ENCODE measurements at places on chromosomes 3 and 15.
A peak's percentile ranks its signal among the peaks of the same experiment; 100 is the strongest.

DNA sequence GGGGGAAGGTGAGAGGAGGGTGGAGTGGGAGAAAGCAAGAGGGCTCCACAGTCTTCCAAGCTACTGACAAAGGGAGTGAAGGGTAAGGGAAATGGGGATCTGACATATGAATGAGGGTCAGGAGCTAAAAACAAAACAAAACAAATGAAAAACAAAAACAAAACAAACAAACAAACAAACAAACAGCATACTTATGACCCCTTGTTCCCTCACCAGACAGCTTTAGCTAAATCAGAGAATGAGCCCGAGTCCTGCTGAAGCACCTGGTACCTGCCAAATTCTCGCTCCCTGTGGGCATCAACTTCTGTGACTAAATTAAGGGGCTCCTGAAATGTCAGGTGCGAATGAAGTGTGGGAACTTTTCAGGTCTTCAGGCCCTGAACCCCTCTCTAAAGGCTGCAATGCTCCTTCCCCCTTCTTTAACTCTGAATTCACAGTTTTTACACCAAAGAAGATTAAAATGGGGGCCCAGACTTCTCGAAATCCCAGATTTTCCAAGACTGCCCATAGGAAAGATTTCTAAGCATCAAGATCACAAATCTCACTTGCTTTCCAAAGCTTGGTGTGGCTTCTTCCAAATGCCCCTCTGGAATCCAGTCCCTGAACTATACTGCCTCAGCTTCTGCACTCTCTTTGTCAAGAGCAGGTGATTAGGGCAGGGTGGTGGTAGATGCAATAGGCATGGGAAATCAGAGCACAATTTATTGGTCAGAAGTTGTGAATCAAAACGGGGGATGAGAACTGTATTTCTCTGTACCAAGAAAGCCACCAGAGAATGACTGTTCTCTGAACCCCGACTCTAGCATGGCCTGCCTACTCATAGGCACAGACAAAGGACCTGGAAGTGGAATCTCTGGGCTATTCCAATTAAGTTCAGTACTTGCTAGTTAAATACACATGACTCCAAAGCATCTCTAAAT lies 40.9 kb downstream of the ZIC4 start:
- no peak for DNase-seq

DNA sequence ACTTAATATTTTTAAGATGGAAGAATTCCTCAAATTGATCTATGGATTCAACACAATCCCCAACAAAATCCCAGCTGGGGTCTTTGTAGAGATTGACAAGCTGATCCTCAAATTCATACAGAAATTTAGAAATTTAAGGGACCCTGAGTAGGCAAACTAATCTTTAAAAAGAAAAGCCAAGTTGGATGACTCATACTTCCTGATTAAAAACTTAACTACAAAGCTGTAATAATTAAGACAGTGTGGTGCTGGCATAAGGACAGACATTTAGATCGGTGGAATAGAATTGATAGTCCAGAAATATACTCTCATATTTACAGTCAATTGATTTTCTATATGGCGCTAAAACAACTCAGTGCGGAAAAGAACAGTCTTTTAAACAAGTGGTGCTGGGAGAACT lies 11.6 kb downstream of the FAM162A start:
- DNase-seq = no peak

DNA sequence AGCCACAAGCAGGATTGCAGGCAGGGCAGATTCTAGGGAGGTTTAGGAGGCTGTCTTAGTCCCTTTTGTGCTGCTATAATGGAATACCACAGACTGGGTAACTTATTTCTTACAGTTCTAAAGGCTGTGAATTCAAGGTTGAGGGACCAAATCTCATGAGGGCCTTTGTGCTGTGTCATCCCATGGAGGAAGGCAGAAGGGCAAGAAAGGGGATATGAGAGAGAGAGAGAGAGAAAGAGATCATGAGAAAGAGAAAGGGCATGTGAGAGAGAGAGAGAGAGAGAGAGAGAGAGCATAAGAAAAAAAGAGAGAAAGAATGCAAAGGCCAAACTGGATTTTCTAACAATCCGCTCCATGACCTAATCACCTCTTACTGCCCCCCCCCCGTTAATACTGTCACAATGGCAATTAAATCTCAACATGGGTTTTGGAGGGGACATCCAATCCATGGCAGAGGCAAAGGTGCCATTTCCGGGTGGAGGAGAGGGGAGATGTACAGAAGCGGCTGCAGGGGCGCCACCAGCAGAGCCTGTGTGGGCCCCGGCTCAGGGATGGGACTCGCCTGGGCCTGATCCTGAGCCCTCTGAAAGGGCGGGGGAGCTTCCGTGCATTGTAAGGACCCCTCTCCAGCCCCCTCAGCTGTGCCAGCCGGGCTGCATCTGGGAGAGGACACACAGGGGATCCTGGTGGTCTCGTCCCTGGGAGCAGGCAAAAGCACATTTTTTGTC lies 20.5 kb downstream of the MRPS11 start:
- DNase-seq = no peak

DNA sequence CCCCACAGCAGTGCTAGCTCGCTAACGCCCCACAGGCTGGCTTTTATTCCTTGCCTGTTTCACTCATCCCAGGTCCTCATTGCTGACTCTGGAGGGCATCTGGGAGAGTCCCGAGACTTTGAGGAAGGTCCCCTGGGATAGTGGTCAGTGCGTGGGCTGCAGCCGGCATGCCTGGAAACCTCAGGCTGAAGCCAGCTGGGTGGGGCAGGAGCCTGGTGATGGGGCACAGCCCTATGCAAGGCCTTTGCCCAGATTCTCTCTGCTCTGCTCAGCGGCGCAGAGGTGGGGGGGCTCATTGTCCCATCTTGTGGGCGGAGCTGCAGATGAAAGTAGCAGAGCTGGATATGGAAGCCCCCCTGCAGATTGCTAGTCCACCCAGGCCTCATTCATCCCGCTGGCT lies 55.7 kb upstream of the SMAD6 start:
- no peak for DNase-seq

DNA sequence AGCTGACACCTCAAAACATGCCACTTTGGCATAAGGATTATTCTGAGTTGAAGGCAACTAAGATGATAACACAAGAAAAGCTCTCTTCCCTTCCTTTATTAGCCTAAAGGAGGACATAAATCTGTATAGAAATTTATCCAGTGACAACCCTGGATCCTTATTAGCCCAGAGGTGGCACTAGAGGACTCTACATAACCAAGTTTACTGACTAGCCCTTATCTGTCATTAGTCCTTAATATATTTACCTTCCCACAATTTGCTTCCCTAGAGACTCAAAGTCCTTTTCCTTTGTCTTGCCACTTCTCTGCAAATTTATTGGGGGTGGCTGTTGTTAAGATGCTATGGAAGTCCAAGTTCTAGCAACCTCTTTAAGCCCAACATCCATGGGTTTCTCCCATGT lies 26.7 kb downstream of the CEP70 start:
- DNase-seq = no peak

GRCh38 chr3:169812332-169813235 lies at the start of the genes LRRC34 and LRRIQ4:
Gene LRRC34 (minus strand): TSS chr3:169812904. CDS start chr3:169812548, 356 bp downstream.
Gene LRRIQ4 (plus strand): TSS chr3:169812870. CDS start chr3:169821922, 9,052 bp downstream.
- DNase-seq = peak; percentile 63

GRCh38 chr3:140273542-140274195 lies 338.7 kb downstream of the CLSTN2 start:
- no peak for DNase-seq

- no peak for DNase-seq
Observed at GRCh38 chr15:73839699-73840377, 33.5 kb upstream of the TBC1D21 start.

DNA sequence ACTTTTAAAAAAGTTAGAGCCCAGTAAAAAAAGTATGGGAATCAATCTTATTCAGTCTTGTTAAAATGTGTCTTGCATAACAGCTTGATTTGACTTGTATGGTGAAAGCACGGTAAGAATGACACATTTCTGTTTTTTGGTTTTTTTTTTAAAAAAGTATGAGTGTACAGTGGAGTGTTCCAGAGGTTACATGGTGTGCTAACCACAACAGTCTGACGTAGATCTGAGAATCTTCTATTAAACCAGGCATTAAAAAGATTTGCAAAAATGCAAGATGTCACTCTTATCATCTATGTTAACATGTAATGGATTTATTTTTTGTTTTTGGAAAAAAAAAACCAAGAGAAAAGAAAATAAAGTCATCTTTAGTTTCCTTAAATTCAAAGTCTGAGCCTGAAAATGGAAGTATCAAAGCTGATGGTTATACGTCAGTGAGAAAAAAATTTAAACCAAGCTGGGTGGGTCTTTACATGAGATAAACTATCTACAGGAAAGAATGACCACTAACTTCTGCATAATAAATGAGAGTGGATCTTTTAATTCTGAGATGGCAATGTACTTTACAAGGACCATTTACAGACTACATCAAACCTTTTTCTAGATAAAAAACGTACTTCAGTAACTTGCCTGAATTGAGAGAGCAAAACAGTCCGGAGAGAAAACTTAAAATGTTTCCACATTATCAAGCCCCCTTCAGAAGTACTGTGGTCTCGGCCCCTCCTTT lies 1.6 kb downstream of the GABPB1 start:
- no peak for DNase-seq

DNA sequence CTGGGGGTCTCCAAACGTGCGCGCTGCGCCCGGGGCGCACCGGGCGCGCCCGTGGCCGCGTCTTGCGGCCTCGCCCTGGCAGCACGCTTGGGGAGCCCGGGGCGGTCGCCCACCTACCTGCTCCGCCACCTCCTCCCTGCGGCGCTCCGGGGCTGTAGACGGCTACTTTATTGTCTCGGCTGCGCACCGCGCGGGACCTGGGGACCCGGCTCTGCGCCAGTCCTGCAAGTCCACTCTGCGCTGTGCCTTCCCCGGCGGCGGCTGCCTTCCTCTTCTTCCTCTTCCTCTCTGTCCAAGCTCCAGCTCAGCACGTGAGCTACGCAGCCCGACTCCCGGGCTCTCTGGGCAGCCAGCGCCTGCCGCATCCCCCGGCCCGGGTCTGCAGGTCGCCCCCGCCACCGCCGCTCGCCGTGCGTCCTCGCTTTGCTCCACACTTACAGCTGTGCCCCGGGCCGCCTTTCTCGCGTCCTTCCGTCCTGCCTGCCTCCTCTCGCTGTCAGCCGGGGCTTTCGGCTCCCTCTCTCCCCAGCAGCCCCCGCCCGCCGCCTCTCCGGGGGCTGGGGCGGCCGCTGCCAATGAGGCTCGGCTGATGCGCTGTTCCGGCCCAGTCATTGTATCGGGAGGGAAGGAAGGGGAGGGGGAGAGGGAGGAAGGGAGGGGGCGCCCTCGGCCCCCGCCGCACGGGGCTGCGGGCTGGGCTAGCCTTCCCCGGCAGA lies 156.4 kb upstream of the FRMD4B start:
- no peak for DNase-seq

- no peak for DNase-seq
Observed at GRCh38 chr15:78660584-78660983, 19.6 kb upstream of the CHRNB4 start.

GRCh38 chr3:138450181-138450580 lies 15.8 kb downstream of the ESYT3 start:
- DNase-seq = no peak

DNA sequence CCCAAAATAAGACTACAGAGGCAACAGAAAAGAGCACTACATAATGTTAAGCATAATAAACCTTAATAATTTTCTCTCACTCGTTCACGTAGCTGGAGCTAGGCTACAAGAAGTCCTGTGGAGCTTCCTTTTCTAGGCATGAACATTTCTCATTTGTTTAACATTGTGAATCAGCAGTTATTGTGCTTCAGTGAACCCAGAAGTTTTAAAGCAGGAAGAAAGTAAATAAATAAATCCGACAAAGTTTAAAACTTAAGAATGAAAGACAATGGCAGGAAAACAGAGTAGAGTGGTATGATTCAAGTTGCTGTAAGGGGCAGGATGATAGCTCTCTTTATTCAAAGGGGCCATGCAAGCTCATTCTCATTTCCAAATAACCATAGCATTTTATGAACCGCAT lies 191.8 kb downstream of the LSAMP start:
- no peak for DNase-seq

DNA sequence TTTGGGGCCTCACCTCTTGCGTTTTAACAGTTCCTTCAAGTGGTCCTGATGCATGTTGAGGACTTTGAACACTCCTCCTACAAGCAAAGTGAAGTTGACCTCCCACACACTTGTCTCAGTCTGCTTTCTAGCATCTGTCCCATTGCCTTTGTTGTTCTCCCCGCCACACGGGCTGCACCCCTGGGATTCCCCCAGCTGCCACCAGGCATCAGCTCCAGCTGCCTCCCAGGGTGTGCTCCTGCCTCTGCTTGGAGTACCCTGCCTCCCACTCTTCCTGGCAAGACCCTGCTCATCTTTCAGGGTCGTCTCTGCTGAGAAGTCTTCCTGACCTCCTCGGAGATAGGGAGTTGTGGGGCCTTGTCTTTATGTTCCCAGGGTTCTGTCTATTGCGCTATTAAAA lies 52.2 kb downstream of the IGF1R start:
- DNase-seq = no peak

DNA sequence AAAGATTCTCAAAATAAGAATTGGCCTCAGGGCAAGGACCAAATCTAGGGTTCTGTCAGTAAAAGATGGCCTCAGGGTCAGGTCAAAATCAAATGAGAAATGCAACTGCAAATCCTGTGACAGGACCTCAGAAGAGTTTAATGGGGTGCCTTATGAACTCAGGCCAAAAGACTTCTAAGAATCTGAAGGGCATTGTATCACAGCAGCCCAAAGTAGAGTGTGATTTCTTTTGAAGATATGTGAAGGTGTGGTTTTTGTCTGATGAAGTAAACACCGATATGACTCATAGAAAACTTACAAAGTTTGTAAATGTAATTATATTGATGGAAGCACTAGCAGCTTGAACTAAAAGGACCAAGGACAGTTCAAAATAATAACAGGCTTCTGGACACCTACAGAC lies 966.1 kb downstream of the AGBL1 start:
- no peak for DNase-seq

DNA sequence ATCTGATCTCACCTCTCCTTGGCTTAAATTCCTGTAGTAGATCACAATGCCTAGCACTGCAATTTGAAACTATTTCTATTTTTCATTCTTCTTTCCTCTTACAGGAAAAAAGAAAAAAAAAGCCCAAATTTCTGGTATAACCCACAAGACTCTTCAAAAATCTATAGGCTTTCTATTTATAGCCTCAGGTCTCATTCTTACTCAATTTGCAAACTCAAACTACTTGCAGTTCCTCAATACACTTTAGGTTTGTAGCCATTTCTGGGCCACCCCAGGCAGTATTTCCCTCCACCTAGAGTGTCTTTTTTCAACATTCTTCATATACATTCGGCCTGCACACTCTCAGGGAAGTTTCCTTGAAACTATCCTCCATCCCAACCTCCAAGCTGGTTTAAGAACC lies 169.0 kb downstream of the TBC1D5 start:
- DNase-seq = no peak

DNA sequence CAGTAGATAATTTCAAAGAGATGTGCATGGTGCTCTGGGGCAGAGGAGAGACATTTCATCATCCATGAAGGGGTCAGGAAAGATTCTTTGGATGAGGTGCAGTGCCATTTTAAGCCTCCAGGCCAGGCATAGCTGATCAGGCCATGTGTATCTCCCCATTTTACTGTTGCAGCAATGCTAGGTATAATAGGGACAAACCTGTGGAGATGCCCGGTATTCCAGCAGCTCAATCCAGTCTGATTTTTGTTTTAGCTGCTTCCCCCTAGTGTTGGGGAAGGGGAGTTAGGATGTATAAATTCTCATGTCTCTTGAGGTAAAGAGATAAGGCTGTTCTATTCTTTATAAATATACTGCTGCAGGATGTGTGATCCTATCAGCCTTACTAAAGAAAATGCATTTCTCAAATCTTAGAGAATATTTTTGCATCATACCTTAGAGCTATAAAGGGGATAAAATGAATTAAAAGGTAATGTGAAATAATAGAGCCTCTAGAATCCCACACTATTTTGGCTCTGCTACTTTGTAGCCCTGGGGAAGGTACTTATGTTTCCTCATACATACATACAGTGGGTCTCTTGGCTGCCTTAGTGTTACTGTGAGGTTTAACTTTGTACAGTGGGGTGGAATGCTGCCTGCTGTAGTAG lies 5.2 kb downstream of the CDV3 start:
- DNase-seq = no peak

GRCh38 chr15:98202256-98202655 lies 241.8 kb downstream of the ARRDC4 start:
- DNase-seq = no peak

Data from stimulated activated CD4-positive, alpha-beta T cell treated with anti-CD3 and anti-CD28 coated beads, Interleukin-1b, Interleukin-23, amount 100 ng/mL, for 24 hours (primary cell).